ENCODE measurements at places on chromosomes 7 and 10.

GRCh38 chr10:4067931-4068561, 283.0 kb upstream of the KLF6 start:
- no peak for DNase-seq

DNA sequence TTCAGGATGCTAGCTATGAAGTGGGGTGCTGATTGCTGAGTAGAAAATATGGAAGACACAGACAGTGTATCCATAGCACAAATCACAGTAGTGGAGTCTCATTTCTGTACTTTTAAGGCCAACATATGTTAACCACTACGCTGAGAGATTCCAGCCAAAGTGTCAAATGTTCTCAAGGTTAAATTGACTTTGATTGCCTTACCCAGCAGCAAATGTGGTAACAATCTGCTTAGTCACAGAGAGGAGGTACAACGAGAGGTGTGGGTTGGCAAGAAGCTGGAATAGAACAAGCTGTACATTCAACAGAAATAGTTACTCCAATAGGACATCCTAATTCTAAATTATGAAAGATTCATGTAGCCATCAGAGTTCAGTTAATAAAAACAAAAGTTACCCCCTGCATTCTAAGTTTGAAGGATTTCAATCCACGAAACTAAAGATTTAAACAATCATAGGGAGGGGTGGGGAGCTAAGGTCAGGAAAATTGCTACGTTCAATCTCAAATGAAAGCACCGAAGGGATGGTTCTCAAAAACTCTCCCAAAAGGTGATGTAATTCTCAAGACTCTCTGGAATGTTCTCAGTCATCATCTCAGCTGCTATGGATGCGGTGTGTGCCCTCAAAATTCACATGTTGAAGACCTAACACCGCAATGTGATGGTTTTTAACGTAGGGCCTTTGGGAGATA, 137.0 kb downstream of the ETV1 start:
- DNase-seq = no peak

DNA sequence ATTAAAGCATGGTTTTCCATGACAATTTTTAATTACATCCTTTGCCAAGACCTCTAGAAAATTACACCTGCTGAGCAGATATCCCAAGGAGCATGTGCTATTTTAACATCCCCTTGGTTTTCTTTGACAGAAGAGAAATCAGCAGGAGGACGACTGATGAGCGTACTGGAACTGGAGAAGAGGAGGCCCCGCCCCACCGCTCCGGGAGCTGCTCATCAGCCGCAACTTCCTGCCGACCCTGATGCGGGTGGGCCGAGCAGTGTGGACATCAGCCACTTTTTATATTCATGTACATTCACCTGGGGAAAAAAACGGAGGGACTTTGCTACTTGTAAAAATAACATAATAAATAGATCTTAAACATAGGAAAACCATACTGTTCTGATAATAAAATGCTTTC, 54.2 kb downstream of the CDC123 start:
- no peak for DNase-seq

GRCh38 chr10:97752956-97753355, 16.0 kb downstream of the ZFYVE27 start:
- DNase-seq = no peak

DNA sequence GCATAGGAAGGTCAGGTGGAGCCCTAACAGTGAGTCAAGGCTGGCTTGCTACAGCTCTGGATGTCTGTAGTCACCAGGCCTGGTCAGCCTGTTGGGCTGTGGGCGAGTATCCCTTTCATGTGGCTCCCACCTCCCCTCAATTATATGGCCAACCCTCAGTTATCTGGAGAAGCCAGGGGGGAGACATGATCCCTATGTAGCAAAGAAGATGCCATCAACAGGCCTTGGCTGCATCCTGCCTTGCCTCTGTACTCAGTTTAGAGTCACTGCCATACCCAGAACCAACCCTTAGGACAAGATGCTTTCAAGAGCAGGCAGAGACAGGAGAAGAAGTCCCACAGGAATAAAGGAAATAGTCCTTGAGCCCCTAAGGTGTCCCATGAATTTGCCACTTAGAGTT, 763.9 kb downstream of the GRID1 start:
- no peak for DNase-seq

DNA sequence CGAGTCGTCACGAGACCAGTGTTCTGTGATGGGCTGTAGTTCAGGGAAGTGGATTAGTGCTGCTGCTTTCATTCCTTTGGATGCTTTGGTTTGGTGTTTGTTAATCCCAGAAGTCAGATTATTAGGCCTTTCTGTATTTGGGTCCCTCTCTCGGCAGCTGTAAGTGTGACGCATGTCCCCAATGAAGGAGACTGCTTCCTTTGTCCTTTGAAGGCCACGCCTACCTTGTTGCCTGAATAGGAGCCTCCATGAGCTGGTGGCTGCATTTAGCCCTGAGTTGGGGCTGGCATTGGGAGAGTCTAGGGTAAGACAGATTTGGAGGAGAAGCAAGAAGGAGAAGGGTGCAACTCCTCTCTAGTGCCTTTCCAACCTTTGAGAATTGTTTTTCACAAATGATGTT, 34.5 kb downstream of the DOCK1 start:
- no peak for DNase-seq

GRCh38 chr7:26332698-26333097, 41.0 kb downstream of the SNX10 start:
- no peak for DNase-seq

GRCh38 chr7:146146831-146147486, 30.4 kb downstream of the CNTNAP2 start:
- DNase-seq = no peak

DNA sequence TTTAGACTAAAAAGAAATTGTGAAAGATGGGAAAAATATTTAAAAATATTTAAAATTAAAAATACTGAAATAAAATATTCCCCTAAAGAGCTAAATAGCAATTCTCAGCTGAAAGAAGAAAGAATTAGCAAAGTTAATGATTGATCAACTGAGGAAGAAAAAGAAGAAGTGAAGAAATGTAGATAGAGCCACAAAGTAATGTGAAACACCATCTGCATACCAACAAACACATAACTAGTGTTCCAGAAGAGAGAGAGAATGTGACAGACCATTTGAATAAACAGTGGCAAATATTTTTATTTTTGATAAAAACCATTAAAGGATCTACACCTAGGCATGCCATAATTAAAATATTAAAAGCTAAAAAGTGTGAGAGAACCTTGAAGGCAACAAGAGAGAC, 784.5 kb upstream of the ZWINT start:
- no peak for DNase-seq

DNA sequence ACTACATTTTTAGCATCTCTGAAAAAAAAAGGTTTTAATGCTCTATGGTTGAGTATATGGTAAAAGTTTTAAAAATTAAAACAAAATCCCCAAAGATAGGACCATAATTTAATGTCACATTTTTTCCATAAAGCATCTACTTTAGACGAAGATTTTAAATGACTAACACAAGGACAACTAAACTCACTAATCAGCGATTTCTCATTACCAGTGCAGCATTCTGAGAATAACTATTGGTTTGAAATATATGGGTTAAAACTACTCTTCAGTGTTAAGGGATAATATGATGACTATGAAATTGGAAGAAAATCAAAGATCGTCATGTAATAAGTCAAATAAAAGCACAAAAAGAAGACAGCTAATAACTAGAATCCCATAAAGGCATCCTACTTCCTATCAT, 118.4 kb downstream of the CNOT4 start:
- DNase-seq = no peak

GRCh38 chr10:95758351-95759025, 2.5 kb downstream of the ENTPD1 start:
- no peak for DNase-seq

DNA sequence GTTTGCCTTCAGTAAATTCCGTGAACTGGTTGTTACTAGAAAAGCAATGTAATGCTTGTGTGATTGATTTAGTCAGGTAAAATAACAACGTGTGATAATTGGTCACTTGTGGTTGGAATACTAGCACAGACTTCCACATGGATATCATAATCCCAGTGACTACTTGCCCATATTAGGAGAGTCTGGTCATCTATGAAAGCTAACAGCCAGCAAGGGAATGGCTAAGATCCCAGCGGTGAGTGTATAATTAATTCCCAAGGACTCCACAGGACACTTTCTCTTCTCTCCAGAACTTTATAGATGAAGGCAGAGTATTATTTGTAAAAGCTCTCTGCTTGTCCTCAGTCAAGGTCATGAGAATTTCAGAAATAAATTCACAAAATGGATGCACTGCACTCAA, 662.6 kb upstream of the TEX47 start:
- DNase-seq = no peak

DNA sequence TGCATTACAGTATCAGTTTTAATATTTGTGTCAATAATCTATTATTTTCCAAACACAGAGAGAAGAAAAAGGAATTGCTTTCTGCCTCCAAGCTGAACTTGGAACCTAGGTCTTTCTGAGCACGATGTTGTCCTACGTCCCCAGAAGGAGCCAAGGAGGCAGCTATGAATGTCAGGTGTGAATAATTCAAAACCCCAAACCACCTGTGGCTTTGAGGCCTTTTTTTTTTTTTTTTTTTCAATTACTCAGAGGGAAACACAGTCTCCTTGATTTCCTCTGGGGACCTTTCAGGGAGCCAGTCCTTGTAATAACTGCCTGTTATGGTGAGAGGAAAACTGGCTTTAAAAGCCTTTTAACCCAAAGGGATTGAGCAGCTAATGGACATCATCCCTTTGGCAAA, 8.3 kb downstream of the GPR85 start:
- DNase-seq = no peak

- DNase-seq = no peak
These were observed 204.4 kb upstream of the TMEM72 start for GRCh38 chr10:44706745-44707144.

- DNase-seq = no peak
These were observed 254.8 kb downstream of the PHF14 start for GRCh38 chr7:11228515-11228914.

GRCh38 chr10:118966076-118966849, 63.3 kb upstream of the NANOS1 start:
- peak; percentile 49 for DNase-seq

DNA sequence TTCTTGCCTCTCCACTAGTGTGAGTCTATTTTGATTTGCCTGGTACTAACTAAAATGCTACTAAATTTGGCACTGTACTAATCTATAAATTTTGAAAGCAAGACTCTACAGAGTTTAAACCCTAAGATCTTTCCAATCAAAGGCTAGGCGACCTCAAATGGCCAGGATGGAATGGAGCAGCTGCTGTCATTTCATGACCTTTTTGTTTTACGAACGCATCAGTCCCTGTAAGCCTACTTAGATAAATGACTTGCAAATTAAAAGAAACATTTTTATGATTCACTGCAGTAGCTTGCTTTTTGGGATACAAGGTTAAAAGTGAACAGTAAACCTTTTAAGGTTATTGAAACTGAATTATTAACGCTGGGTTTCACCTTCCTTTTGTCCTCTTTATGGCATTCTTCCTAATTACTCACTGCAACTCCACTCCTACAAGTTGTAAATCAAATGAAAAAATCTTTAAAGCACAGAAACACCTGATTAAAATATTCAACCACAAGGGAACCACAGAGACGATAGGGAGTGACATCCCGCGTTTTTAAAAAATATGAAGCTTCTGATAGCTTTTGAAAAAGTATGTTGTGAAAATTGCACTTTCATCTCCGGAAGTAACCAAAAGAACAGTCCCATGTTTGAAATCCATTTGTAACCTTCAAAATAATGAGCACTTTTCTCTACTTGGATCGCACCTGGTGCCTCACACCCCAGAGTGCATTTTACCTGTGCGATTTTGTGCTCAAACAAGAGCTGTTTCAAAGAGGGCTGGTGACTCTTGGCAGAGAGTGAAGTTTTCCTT, 595.1 kb downstream of the PARD3 start:
- DNase-seq = no peak

GRCh38 chr7:126589068-126589684, 663.6 kb downstream of the GRM8 start:
- no peak for DNase-seq

DNA sequence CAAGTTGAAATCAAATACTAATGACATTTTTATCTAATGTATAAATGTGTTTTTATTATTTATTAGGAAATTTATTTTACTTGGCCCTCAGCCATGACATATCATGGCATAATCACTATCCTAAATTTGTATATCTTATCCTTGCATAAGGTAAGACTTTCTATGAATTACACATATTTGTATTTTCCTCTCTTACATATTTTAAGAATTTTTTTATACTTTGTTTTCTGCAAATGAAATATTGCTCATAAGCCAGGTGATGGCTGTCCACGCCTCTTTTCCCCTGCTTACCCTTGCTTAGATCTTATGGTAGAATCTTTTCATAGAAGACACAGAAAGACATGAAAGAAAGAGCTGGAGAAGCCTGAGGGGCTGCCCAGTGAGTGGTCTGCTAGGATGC, 48.2 kb downstream of the IKZF1 start:
- DNase-seq = no peak

GRCh38 chr10:97321804-97322190, 2.7 kb downstream of the FRAT1 start:
- DNase-seq = no peak

DNA sequence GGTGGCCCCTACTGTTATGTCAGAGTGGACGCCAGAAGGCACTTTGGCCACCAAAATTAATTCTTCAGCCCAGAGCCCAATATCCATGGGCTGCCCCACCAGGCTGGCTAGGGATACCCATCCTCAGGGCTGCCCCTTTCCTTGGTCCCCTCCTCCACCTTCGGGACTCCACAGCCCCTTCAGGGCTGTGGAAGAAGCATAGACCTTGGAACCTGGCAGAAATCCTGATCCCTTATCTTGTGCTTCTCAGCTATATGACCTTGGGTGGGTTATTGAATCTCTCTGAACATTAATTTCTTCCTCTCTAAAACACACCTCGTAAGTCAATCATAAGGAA, 499 bp upstream of the TMUB1 start:
- DNase-seq = no peak

DNA sequence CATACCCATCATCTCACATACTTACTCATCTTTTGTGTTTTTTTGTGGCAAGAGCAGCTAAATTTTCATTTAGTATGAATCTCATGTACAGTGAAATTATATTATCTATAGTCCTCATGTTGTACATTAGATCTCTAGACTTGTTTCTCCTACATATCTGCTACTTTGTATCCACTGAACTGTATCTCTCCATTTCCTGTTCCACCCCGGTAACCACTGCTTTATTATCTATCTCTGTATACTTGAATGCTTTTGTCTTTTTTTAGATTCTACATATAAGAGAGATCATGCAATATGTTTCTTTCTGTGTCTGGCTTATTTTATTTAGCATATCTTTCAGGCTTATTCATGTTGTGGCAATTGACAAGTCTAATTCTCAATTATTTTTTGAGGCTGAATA, 125.1 kb downstream of the ANKRD7 start:
- DNase-seq = no peak

Measured in right forelimb (tissue), 1 donor.